ENCODE measurements at places on chromosomes 11 and 22. TPM values are rescaled to one million over a fixed set of nuclear protein-coding genes. Genes with fewer than 3 reads are reported as not detected.

- H3K36me3 ChIP-seq, result no peaks in the 10 kb centered on the region
- peak; percentile 93 for DNase-seq
- H3K4me3 ChIP-seq, result peak within 1 kb of the TSS; percentile 58
- H3K4me1 ChIP-seq, result no peaks in the 10 kb centered on the region
- H3K27ac ChIP-seq, result peak within 1 kb of the TSS; percentile 29
Measured at GRCh38 chr11:73218106-73218829, at the start of gene P2RY2. P2RY2 (plus strand) TSS chr11:73218281; CDS start chr11:73234160, 15,879 bp downstream.

DNA sequence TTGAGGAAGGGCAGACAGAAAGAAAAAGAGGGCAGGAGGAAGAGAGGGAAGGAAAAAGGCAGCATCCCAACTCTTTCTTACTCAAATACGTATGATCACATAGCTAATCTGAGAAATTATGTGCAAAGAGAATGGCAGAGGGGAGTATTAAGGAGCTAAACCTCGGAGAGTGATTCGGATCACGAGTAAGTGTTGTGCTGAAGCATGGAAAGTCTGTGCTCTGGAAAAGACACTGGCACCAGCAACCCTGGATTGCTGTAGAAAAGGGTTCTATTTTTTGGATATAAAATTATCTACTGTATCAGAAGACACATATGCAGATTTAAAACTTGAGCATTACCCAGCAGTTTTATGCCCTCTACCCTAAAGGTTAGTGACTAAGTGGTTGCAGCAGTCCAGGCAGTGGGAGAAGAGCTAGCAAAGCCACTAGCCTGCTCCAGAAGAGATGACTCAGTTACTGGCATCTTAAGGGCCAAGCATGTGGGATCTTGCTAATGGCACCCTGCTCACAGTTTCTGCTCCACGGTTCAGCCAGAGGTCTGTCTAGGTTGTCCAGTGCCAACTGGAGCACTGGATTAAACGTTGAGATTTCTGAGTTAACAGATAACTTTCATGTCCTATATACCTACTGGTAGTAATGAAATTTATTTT is 151.7 kb downstream of the SWAP70 start:
- DNase-seq, result no peak
- no peaks in the 10 kb centered on the region for H3K27me3 ChIP-seq

DNA sequence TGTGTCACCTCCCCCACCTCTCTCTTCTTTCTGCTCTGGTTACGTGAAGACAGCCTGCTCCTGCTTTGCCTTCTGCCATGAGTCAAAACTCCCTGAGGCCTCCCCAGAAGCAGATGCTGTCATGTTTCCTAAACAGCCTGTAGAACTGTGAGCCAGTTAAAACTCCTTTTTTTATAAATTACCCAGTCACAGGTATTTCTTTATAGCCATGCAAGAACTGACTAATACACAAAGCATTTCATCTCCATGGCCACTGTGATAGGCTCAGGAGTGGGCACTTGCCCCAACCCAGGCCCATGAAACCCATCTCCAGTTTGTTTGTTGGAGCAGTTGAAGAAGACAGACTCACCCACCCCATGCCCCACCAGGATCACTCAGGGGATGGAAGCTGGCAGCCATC is 253.3 kb upstream of the ISX start:
- no peak for DNase-seq
- no peak overlapping the region for H3K4me3 ChIP-seq
- no peaks in the 10 kb centered on the region for H3K4me1 ChIP-seq
- no peaks in the 10 kb centered on the region for H3K36me3 ChIP-seq

Gene RIC3
- total RNA-seq, result 5.6 TPM

GRCh38 chr11:34150494-34151151 is 45.2 kb downstream of the NAT10 start:
- no peaks in the 10 kb centered on the region for H3K4me1 ChIP-seq
- no peak overlapping the region for H3K27ac ChIP-seq
- no peaks in the 10 kb centered on the region for H3K27me3 ChIP-seq
- no peak overlapping the region for H3K4me3 ChIP-seq

DNA sequence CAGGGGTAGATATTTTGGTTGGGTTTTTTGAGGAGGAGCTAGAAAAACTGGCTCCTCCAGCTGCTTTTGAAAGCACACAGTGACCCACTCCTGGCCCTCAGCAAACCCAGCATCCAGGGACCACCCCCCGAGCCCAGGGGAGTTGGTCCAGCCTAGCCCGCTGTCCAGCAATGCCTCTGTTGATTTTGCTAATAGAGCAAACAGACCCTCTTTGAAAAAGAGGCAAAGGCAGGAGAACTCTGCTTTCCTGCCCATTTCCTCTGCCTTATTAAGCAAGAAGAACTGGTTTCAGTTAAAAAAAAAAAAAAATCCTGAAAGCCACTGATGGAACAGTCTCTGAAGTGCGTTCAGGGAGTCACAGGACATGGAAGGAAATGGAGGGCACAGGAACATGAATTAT is 25.3 kb downstream of the ABTB2 start:
- H3K27me3 ChIP-seq, result no peaks in the 10 kb centered on the region
- no peak overlapping the region for H3K4me3 ChIP-seq

DNA sequence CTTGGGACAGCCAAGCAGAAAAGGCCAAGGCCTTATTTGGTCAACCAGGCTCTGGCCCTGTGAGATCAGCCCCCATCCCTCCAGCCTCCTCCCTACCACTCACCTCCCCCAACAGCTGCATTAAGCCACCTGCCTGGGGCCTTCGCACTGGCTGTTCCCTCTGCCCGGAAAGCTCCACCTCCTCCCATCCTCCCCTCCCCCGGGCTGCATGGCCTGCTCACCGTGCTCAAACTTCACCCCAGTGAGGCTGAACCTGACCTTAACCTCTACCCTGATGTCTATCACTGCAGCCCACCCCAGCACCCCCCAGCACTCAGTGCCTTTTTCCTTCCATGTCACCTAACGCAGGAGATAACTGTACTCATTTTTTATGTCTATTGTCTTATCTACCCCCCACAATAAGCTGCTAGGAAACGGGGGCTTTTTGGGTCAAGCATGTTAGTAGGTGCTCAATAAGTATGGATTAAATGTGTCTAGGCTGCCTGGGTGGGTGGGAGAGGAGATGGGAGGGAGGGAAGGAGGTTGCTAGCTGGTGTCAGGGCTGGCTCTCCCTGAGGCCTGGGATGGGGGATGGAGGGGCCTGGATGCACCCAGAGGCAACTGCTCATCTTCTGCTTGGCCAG is 912 bp downstream of the PTPRCAP start:
- H3K27ac ChIP-seq, result no peak overlapping the region
- no peaks in the 10 kb centered on the region for H3K27me3 ChIP-seq
- H3K36me3 ChIP-seq, result no peaks in the 10 kb centered on the region
- peak overlapping the region; percentile 27 for H3K4me3 ChIP-seq
- no peaks in the 10 kb centered on the region for H3K4me1 ChIP-seq
- DNase-seq, result no peak

DNA sequence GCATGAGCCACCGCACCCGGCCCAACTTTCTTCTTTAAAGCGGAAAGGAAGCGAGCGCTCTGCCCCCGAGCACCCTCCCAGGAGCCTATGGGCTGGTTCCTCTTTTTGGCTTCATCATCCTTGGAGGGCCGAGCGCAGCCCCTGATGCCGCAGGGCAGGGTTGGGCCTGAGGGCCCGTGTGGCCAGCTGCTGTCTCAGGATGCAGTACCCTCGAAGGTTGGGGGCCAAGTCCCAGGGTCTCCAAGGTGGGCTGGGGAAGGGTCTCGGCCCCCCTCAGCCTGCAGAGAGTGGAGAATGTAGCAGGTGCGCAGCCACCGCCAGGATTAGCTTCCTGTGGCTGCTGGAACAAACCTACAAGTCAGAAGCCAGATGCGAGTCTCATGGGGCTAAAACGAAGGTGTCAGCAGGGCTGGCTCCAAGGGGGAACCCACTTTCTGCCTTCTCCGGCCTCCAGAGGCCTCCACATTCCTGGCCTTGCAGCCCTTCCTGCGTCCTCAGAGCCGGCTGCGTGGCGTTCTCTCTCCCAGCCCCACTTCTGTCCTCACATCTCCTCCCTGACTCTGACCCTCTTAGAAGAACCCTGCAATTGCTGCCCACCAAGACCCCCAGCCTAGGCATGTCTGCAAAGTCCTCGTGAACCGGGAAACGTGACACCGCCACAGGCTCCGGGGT is 2.9 kb downstream of the PANX2 start:
- H3K27ac ChIP-seq, result no peak overlapping the region
- no peaks in the 10 kb centered on the region for H3K4me1 ChIP-seq
- no peak overlapping the region for H3K4me3 ChIP-seq
- peak; percentile 57 for DNase-seq

DNA sequence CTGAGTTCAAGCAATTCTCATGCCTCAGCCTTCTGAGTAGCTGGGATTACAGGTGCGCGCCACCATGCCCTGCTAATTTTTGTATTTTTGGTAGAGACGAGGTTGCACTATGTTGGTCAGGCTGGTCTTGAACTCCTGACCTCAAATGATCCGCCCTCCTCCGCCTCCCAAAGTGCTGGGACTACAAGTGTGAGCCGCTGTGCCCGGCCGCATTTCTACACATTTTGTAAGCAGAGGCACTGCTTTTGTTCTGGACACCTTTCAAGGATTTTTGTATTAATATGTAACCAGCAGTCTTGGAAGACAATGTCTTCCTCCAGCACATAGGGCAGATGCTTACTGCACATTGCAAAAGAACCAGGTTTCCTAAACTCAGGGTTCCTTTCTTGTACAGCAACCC is 11.4 kb upstream of the VSIG10L2 start:
- DNase-seq, result no peak
- no peaks in the 10 kb centered on the region for H3K4me1 ChIP-seq
- no peaks in the 10 kb centered on the region for H3K27me3 ChIP-seq
- H3K4me3 ChIP-seq, result no peak overlapping the region

DNA sequence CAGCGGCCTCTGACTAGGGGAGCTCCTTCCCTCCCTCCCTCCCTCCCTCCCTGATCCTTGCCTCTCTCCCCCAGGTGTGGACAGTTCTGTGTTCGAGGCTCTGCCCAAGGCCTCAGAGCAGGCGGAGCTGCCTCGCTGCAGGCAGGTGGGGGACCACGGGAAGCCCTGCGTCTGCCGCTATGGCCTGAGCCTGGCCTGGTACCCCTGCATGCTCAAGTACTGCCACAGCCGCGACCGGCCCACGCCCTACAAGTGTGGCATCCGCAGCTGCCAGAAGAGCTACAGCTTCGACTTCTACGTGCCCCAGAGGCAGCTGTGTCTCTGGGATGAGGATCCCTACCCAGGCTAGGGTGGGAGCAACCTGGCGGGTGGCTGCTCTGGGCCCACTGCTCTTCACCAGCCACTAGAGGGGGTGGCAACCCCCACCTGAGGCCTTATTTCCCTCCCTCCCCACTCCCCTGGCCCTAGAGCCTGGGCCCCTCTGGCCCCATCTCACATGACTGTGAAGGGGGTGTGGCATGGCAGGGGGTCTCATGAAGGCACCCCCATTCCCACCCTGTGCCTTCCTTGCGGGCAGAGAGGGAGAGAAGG is 11.1 kb upstream of the POU2F3 start:
- H3K27me3 ChIP-seq, result no peaks in the 10 kb centered on the region
- no peak for DNase-seq
- no peak overlapping the region for H3K27ac ChIP-seq
- H3K4me1 ChIP-seq, result peaks cover 12% of the 10 kb centered on the region
- H3K4me3 ChIP-seq, result no peak overlapping the region

Gene DEUP1
- total RNA-seq, result not detected

DNA sequence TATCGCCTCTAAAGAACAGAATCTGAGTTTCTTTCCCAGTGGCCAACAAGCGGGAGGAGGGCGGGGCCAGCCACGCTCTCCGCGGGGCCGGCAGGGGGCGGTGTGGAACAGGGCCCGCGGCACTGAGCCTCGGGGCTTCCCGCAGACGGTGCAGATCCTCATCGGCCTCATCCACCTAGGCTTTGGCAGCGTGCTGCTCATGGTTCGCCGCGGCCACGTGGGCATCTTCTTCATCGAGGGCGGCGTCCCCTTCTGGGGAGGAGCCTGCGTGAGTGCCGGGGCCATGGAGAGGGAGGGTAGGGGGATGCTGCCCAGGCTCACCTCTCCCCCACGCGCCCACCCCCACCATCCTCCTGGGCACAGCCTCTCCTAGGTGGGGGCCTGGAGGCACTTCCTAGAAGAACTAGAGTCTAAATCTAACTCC is 10.7 kb downstream of the MS4A15 start:
- H3K27ac ChIP-seq, result no peak overlapping the region
- no peaks in the 10 kb centered on the region for H3K36me3 ChIP-seq
- no peak for DNase-seq
- H3K27me3 ChIP-seq, result no peaks in the 10 kb centered on the region
- no peak overlapping the region for H3K4me3 ChIP-seq

Gene SLC22A9
- 15.4 TPM for total RNA-seq

GRCh38 chr22:37897807-37898206 is 8.3 kb upstream of the MICALL1 start:
- no peaks in the 10 kb centered on the region for H3K27me3 ChIP-seq
- no peaks in the 10 kb centered on the region for H3K36me3 ChIP-seq
- no peak overlapping the region for H3K27ac ChIP-seq
- DNase-seq, result no peak

Gene IFITM10
- total RNA-seq, result 8.9 TPM

DNA sequence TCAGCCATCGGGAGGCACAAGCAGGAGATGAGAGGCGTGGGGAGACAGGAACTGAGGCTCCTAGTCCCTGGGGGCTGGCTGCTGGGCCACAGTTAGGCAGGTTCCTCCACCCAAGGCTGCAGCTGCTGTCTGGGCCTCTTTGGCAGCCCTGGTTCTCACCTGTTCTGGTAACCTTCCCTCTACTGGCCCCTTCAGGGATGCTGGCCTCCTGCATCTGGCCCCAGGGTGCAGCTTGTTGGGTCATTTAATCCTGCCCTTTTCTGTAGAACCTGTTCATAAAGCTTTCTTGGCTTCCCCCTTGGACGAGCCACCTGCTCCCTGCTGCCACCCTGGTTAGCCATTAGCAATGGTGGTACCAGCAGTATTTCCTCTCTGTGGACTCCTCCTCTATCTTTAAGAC is 5.5 kb downstream of the USH1C start:
- no peak for DNase-seq
- H3K27me3 ChIP-seq, result no peaks in the 10 kb centered on the region
- no peak overlapping the region for H3K4me3 ChIP-seq
- no peaks in the 10 kb centered on the region for H3K36me3 ChIP-seq

DNA sequence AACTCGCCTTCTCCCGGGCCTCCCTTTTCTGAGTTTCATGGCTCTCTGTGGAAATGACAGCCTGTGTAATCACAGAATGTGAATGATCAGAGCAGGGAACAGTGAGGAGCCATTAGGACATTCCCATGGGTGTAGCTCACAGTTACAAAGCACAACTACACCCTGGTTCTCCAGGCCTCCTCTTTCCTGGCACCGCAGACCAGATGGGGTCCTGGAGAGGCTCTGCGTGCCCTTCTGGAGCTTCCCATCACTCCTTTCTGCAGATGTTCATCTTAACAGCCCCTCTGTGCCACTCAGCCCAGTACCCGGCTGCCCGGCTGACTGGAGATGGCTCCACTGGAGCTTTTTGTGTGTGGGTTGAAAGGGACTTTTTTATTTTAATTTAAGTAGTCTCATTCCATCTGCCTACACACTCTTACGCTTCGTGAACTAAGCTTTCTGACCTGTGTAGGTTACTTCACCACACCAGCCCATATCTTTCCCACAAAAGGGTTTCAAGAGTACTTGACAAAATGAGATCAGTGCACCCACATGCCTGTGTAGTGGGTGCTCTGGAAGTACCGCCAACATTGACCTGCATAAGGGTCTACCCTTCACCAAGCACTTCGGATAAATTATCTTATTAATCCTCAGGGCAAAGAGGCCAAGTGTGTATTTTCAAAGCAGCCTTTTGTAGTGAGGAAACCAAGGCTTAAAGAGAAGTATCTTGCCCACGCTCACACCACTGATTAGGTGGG is 29.8 kb downstream of the SREBF2 start:
- H3K27me3 ChIP-seq, result no peaks in the 10 kb centered on the region
- no peak overlapping the region for H3K27ac ChIP-seq
- DNase-seq, result no peak
- no peaks in the 10 kb centered on the region for H3K36me3 ChIP-seq
- no peak overlapping the region for H3K4me3 ChIP-seq

Data from right lobe of liver (tissue), 6 donors.